ENCODE measurements at places on chromosomes 2 and 18. TPM values are rescaled to one million over a fixed set of nuclear protein-coding genes. Genes with fewer than 3 reads are reported as not detected.
A peak's percentile ranks its signal among the peaks of the same experiment; 100 is the strongest.

DNA sequence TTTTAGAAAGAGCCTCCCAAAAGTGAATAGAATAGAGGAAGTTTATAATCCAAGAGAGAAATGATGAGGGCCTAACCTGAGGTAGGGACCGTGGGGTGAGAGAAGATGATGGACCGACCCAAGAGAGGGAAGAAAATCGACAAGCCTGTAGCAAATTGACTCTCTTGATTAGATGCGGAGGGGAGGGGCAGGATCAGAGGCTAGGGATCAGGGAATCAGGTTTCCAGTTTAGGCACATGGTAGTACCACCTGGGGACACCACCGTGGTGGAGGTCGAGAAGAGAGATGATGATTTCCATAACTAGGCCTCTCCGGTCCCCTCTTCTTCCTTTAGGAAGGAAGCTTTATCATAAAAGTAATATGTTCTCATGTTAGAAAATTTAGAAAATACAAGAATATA lies 108.7 kb upstream of the ALPP start:
- no peak for DNase-seq
- H3K36me3 ChIP-seq = peaks cover 3% of the 10 kb centered on the region
- no peaks in the 10 kb centered on the region for H3K4me1 ChIP-seq
- H3K27ac ChIP-seq = no peak overlapping the region
- no peak overlapping the region for H3K4me3 ChIP-seq

ANKRD62 gene
- total RNA-seq = not detected

- no peak for DNase-seq
- H3K27ac ChIP-seq = no peak overlapping the region
- no peaks in the 10 kb centered on the region for H3K27me3 ChIP-seq
- no peak overlapping the region for H3K4me3 ChIP-seq
These were observed 85.5 kb upstream of the TMEM247 start for GRCh38 chr2:46393865-46394264.

LYG2 gene
- total RNA-seq = not detected

CACNB4 gene
- 0.56 TPM for total RNA-seq

C18orf54 gene
- total RNA-seq = 6.5 TPM

TUBA3E gene
- not detected for total RNA-seq

TACR1 gene
- total RNA-seq = not detected

GRCh38 chr2:69943000-69943842 lies 18.2 kb downstream of the ASPRV1 start:
- H3K36me3 ChIP-seq = peaks cover 12% of the 10 kb centered on the region
- H3K27me3 ChIP-seq = no peaks in the 10 kb centered on the region
- peaks cover 42% of the 10 kb centered on the region for H3K4me1 ChIP-seq
- no peak overlapping the region for H3K27ac ChIP-seq

DNA sequence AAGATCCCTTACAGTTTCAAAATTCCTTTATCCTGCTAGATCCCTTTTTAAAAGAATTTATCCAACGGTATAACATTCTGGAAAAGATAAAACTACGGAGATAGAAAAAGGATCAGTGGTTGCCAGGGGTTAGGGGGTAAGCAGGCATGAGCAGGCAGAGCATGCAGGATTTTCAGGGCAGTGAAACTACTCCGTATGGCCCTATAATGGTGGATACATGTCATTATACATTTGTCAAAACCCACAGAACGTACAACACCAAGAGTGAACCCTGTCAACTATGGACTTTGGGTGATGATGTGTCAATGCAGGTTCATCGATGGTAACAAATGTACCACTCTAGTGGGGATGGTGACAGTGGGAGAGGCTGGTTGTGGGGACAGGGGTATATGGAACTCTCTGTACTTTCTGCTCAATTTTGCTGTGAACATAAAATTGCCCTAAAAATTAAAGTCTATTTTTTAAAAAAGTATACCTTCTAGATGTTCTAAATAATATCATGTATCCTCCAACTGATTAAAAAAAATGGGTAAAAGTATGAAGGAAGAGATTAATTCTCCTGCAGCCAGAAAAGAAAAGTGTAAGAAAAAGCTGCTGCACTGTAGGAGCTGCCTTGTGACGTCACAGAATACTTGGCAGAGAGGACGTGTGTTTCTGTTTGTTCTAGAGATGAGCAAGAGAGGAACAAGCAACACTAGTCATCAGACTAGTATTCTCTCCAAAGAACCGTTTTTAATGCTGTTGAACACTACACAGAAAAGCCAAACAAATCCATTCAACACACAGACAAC lies 23.6 kb downstream of the ANKRD44 start:
- H3K27me3 ChIP-seq = no peaks in the 10 kb centered on the region
- peak overlapping the region; percentile 96 for H3K27ac ChIP-seq
- H3K4me3 ChIP-seq = peak overlapping the region; percentile 74

UGP2 gene
- 70.0 TPM for total RNA-seq

DNA sequence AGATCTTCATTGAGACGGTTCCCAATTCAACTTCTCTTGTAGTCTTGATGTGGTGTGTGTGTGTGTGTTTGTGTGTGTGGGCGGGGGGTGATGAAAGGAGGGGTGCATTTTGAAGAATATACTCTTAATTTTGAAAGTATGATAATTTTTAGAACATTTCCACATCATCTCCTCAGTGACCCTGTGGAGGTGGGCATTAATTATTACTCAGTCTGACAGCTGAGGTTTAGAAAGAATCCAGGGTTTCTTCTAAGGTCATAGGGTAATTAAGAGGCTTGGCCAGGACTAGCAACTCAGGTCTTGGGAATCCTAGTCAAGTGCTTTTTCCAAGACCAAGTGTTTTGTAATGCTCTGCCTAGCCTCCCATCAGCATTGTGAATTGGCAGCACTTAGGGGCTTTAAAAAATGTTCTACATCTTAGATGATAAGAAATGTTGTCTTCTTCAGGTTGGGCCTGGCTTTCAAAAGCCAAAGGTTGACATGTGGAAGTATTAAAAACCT lies 100.5 kb downstream of the SPTBN1 start:
- peaks cover 37% of the 10 kb centered on the region for H3K4me1 ChIP-seq
- H3K4me3 ChIP-seq = peak overlapping the region; percentile 78
- DNase-seq = no peak
- no peaks in the 10 kb centered on the region for H3K27me3 ChIP-seq

GALNT5 gene
- not detected for total RNA-seq

Measured in activated naive CD8-positive, alpha-beta T cell treated with anti-CD3 and anti-CD28 coated beads for 36 hours (primary cell).